ENCODE measurements at places on chromosomes 6 and 20. TPM values are rescaled to one million over a fixed set of nuclear protein-coding genes. Genes with fewer than 3 reads are reported as not detected.

Gene SLC52A3
- 0.42 TPM for total RNA-seq

Gene LHFPL5
- total RNA-seq, result not detected

Gene KIF25
- not detected for total RNA-seq

Gene ADGRF1
- 24.3 TPM for total RNA-seq

Gene OR5V1
- not detected for total RNA-seq

Gene CTCFL
- not detected for total RNA-seq

Gene SLC35B3
- total RNA-seq, result 9.6 TPM

Gene CNPY3
- total RNA-seq, result 32.7 TPM

Measured in airway epithelial cell (primary cell).